ENCODE measurements at places on chromosomes 6 and 20. TPM values are rescaled to one million over a fixed set of nuclear protein-coding genes. Genes with fewer than 3 reads are reported as not detected.

OR2B6 gene
- total RNA-seq, result not detected

- H3K4me1 ChIP-seq, result no peaks in the 10 kb centered on the region
- no peaks in the 10 kb centered on the region for H3K36me3 ChIP-seq
- no peak overlapping the region for H3K4me3 ChIP-seq
- H3K27ac ChIP-seq, result no peak overlapping the region
- no peaks in the 10 kb centered on the region for H3K27me3 ChIP-seq
- DNase-seq, result no peak
Observed at GRCh38 chr6:25511376-25511775, 140.6 kb upstream of the SCGN start.

- H3K36me3 ChIP-seq, result no peaks in the 10 kb centered on the region
- H3K27ac ChIP-seq, result peak overlapping the region; percentile 27
- H3K4me3 ChIP-seq, result no peak overlapping the region
- peaks cover 11% of the 10 kb centered on the region for H3K4me1 ChIP-seq
- H3K27me3 ChIP-seq, result no peaks in the 10 kb centered on the region
- DNase-seq, result peak; percentile 55
Observed at GRCh38 chr6:1131285-1132079, 180.4 kb upstream of the FOXQ1 start.

GRCh38 chr6:104686550-104687175, 173.1 kb downstream of the HACE1 start:
- peaks cover 8% of the 10 kb centered on the region for H3K4me1 ChIP-seq
- H3K4me3 ChIP-seq, result no peak overlapping the region
- no peaks in the 10 kb centered on the region for H3K36me3 ChIP-seq
- DNase-seq, result no peak

SLC22A3 gene
- 0.57 TPM for total RNA-seq

DNA sequence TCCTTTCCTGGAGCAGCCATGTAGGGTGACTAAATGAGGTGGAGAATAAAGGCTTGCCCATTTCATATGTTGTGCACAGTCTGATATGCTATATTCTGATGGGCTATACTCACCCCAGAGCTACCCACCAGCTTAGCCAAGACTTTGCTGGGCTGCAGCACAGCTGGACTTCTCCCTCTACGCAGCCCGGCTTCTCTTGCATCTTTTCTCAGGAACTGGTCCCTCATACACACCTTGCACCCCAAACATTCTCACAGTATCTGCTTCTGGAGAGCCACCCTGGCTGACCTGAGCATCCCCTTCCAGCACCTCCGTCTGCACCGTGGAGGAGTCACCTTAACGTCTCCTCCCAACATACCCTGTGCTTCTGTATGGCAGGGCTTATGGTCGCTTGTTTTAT, 150.8 kb upstream of the PMEPA1 start:
- no peak overlapping the region for H3K4me3 ChIP-seq
- H3K27me3 ChIP-seq, result no peaks in the 10 kb centered on the region
- no peaks in the 10 kb centered on the region for H3K36me3 ChIP-seq
- DNase-seq, result no peak
- no peak overlapping the region for H3K27ac ChIP-seq

GRCh38 chr6:141105481-141105880, 1027.2 kb upstream of the GJE1 start:
- H3K4me3 ChIP-seq, result no peak overlapping the region
- peaks cover 9% of the 10 kb centered on the region for H3K4me1 ChIP-seq
- H3K27me3 ChIP-seq, result no peaks in the 10 kb centered on the region
- peak overlapping the region; percentile 76 for H3K27ac ChIP-seq
- peak; percentile 95 for DNase-seq

DNA sequence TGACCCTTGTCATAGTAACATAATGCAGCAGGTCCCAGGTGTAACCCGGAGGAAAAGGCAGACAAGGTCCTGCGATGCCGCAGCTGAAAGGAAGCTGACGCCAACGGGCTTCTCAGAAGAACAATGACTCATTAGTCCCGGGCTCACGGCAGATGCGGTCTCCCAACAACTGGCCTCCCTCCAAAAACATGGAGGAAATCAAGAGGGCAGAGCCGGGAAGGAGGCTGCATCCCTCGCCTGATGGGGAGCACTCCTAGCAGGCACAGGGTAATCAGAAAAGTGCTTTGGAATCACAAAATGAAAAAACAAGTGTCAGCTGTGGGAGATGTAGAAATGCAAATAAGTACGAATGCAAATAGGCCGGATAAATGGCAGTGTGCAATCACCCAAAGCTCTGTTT, 165.2 kb upstream of the AGPAT4 start:
- no peaks in the 10 kb centered on the region for H3K27me3 ChIP-seq
- peak overlapping the region; percentile 94 for H3K27ac ChIP-seq
- peak overlapping the region; percentile 5 for H3K4me3 ChIP-seq

- no peaks in the 10 kb centered on the region for H3K36me3 ChIP-seq
- no peak overlapping the region for H3K27ac ChIP-seq
- no peak overlapping the region for H3K4me3 ChIP-seq
Observed at GRCh38 chr6:157587127-157587926, 206.3 kb downstream of the ZDHHC14 start.

OLIG3 gene
- total RNA-seq, result 0.14 TPM

Measured in astrocyte (in vitro differentiated cells and primary cell).